Osteocyte (in vitro differentiated cells): ENCODE measurements at places on chromosomes 6 and 20. TPM values are rescaled to one million over a fixed set of nuclear protein-coding genes. Genes with fewer than 3 reads are reported as not detected.

DNA sequence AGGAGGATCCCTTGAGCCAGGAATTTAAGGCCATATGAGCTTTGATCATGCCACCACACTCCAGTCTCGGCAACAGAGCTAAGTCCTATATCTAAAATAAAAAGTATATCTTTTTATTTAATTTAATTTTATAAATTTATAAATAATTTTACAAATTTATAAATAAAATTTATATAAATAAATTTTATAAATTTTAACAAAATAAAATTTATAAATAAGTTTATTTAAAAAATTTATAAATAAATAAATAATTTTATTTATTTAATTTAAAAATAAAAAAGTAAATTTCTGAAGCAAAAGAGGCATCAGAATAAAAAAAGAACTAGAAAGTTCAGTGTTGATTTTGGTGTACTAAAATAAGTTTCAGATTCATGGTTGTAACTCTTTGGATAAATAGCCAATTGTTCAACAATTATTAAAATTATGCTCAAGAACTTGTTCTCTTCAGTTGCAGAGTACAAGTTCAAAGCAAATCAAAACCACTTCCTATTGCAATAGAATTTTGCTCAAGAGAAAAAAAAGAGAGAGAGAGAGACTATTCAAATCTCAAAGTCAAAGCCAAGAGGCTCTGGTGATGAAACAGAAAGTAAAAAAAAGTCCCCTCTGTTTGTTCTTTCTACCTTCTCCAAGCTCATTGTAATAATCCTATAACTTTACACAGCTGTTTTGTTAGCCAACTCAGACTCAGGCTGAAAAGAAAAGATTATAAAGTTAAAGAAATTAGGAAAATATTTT is 547.5 kb upstream of the ADGRB3 start:
- peaks cover 6% of the 10 kb centered on the region for H3K36me3 ChIP-seq
- H3K27ac ChIP-seq = peak overlapping the region; percentile 56
- H3K4me3 ChIP-seq = no peak overlapping the region
- H3K27me3 ChIP-seq = no peaks in the 10 kb centered on the region
- no peak for DNase-seq

- no peak overlapping the region for H3K4me3 ChIP-seq
- no peaks in the 10 kb centered on the region for H3K36me3 ChIP-seq
- no peak overlapping the region for H3K27ac ChIP-seq
- H3K4me1 ChIP-seq = peaks cover 3% of the 10 kb centered on the region
Observed at GRCh38 chr6:24547243-24547642, 52.5 kb downstream of the ALDH5A1 start.

GRCh38 chr6:104326173-104327001 is 533.3 kb downstream of the HACE1 start:
- H3K4me3 ChIP-seq = peak overlapping the region; percentile 8
- no peak for DNase-seq
- H3K27ac ChIP-seq = peak overlapping the region; percentile 78

The RAMACL gene
- 2.5 and 3.6 TPM in 2 replicates for total RNA-seq

GRCh38 chr6:150004101-150004782 is 21.1 kb downstream of the RAET1L start:
- H3K4me1 ChIP-seq = peaks cover 10% of the 10 kb centered on the region
- no peak for DNase-seq
- peaks cover 36% of the 10 kb centered on the region for H3K27me3 ChIP-seq
- no peaks in the 10 kb centered on the region for H3K36me3 ChIP-seq
- no peak overlapping the region for H3K27ac ChIP-seq
- peak overlapping the region; percentile 79 for H3K4me3 ChIP-seq

DNA sequence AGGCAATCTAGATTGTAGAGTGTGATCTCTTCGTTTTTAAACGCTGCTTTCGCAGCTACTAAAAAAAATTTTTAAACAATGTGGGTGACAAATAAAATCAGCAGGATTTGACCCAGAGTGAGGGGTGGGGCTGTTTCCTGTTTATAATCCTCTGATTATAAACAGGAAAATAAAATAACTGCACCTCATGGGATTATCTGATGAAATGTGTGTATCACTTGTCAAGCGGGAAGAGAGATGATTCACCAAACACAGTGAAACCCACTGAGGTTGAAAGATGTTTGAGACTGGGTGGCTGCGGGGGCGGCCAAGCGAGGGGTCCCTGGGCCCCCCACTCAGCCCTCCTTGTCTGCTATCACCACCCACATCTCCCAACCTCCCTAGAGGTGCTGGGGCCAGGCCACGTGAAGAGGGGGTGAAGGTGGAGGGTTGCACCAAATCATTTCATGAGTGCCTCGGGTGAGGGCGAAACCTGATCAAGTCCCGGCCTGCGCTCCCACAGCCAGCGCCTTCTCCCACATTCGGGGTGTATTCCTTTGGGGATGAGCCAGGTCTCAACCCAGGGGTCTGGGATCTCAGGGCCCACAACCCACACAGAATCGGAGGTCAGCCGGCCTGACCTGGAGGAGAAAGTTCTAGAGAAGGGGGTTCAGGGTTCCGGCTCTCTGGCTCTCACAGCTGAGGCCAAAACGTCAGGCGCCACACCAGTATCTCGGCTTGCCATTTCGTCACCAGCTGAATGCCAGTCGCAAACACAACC is 212.5 kb downstream of the BMP7 start:
- peaks cover 44% of the 10 kb centered on the region for H3K4me1 ChIP-seq
- peak overlapping the region; percentile 91 for H3K27ac ChIP-seq
- H3K27me3 ChIP-seq = no peaks in the 10 kb centered on the region
- H3K4me3 ChIP-seq = peak overlapping the region; percentile 35

The METTL24 gene
- not detected in 2 replicates for total RNA-seq
